ENCODE measurements at places on chromosomes 11 and 22.

GRCh38 chr11:2305140-2305778 lies 3.4 kb downstream of the TSPAN32 start:
- DNase-seq, result peak; percentile 57

- no peak for DNase-seq
These were observed 677.2 kb upstream of the TENM4 start for GRCh38 chr11:80118073-80118472.

GRCh38 chr11:75375626-75376025 lies 23.7 kb upstream of the RPS3 start:
- no peak for DNase-seq

DNA sequence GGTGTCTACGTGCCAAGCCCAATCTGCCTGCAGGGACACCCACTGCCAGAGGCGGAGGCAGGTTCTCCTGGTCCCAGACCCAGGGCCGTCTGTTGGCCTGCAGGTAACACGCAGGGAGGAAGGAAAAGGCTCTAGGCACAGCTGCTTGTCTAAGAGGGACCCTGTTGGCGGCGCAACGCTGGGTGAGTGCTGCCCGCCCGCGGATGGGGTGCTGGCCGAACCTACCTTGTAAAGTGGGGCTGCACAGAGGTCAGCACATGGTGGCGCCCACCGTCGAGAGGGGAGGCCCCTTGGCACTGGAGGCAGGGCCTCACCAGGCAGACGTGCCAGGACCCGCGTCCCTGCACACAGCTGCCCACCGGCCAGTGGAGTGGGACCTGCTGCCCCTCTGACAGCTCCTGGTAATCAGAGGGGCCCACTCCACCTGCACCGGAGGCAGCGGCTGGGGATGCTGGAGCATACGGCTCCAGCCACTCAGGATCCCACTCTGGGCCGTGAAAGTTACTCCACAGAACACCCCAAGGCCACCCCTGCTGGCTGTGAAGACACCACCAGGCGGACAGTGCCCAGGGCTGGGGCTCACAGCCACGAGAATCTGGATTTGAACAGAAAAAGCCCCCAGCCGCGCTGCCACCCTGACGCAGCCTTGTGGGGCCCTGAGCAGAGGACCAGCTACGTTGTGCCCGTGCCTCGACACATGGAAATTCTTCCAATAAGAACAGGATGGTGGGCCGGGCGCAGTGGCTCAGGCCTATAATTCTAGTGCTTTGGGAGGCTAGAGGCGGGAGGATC lies 24.0 kb downstream of the TBX1 start:
- no peak for DNase-seq

GRCh38 chr11:128208329-128209137 lies 378.8 kb downstream of the ETS1 start:
- peak; percentile 60 for DNase-seq

GRCh38 chr22:26450453-26451185 lies 21.6 kb downstream of the ASPHD2 start:
- DNase-seq, result no peak

GRCh38 chr11:12914400-12914912 lies 94.7 kb upstream of the RASSF10 start:
- no peak for DNase-seq

- DNase-seq, result no peak
These were observed 2.5 kb upstream of the RCOR2 start for GRCh38 chr11:63919267-63920125.

- no peak for DNase-seq
These were observed 1.2 kb upstream of the SLN start for GRCh38 chr11:107713009-107713408.

GRCh38 chr11:86513746-86514373 lies 139.2 kb downstream of the CCDC81 start:
- DNase-seq, result no peak

GRCh38 chr11:1199751-1200610 lies 22.9 kb upstream of the MUC5B start:
- no peak for DNase-seq

- peak; percentile 49 for DNase-seq
These were observed 24.0 kb upstream of the MYH9 start for GRCh38 chr22:36411589-36412258.

GRCh38 chr11:110433393-110434333 lies 3.9 kb downstream of the FDX1 start:
- peak; percentile 44 for DNase-seq

DNA sequence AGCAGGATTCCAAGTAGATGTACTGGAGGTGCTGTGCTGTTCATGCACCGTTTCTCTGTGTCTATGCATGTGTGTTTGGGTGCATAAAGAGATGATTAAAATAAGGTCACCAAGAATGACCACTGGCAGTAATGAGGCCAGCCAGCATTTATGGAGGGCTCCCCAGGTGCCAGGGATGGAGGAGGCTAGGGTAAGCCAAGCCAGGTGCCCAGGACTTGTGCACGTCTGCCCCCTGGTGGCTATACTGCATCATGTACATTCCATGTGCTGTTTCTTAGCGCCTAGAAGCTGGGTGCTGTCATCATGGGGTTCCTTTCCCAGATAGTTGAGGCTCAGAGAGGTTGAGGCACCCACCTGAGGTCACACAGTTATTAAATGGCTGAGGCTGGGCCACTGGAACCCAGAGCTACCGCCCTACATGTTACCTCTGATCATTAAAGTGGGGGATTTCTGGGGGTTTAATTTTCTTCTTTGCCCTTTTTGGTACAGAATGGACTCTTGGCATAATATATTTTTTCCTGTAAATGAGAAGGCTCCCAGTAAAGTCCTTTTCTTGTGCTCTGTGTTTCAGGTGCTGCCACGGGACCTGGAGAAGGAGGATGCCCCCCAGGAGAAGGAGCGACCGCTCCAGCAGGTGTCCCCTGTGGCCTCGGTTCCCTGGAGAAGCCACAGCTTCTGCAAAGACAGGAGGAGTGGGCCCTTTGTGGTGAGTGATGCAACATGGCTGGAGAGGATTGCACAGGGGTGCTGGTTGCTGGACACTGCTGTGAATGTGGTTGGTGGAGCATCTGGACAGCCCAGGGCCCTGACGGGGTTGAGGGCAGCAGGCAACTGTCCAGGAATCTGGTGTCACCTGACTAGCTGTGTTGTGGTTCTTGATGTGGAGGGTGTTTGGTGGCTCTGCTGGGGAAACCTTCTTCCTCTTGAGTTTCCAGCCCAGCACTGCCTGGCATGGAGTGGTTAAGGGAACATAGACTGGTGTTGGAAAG lies 96.4 kb downstream of the KIAA1671 start:
- peak; percentile 63 for DNase-seq

DNA sequence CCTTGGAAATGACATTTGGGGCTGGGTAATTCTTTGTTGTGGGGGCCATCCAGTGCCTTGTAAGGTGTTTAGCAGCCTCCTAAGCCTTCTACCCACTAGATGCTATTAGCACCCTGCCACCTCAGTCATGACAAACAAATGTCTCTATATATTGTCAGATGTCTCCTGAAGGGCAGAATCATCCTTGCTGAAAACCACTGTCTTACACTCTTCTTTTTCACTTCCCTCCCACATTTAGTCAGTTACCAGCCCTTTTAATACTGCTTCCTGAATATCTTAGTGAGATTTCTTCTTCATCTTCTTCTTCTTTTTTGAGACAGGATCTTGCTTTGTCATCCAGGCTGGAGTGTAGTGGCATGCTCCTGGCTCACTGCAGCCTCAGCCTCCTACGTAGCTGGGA lies 33.1 kb downstream of the TNRC6B start:
- no peak for DNase-seq

GRCh38 chr11:64851831-64852351 lies 7.4 kb upstream of the CDC42BPG start:
- no peak for DNase-seq

DNA sequence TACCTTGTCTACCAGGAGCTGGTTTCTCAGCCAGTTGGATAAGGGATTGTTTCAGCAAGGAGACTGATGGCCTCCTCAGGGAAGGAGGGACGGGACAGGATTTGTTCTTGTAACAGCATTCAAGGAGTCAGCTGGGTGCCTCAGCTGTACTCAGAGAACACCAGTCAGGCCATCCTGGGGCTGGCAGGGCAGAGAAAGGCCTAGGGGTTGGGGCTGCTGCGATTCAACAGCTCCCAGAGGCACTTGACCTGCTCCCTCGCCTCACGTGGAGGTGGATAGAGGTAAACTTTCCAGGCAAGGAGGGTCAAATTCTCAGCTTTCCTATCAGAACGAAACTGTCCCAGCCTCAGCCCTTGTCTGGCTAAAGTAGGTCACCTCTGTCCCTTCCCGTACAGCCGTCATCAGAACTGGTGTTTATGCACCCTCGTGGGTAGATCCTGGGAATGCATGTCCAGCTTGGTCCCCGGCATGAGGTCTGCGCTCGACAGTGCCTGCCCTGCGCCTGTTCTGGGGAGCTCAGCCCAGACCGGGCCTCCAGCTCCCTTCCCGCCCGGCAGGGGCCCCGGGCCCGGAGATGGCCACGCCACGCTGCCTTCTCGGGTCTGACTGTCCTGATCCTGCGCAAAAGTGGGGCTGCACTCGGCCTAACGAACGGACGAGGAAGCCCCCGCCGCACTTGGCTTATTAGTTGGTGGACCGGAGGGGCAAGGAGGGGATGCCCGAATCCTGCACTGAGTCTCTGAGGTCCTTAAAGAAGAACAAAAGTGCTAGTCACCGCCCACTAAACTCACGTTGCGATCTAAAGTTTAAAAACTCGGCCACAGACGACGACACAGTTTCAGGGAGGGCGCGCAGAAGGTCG lies 762 bp upstream of the CCDC134 start:
- DNase-seq, result no peak

Data from LoVo (cell line).